B cell (primary cell): ENCODE measurements at places on chromosomes 2 and 18. TPM values are rescaled to one million over a fixed set of nuclear protein-coding genes. Genes with fewer than 3 reads are reported as not detected.

- H3K27me3 ChIP-seq = no peaks in the 10 kb centered on the region
- H3K36me3 ChIP-seq = no peaks in the 10 kb centered on the region
- DNase-seq = no peak
- H3K4me3 ChIP-seq = no peak overlapping the region
- H3K27ac ChIP-seq = no peak overlapping the region
These were observed 19.0 kb downstream of the BIN1 start for GRCh38 chr2:127087791-127088495.

DNA sequence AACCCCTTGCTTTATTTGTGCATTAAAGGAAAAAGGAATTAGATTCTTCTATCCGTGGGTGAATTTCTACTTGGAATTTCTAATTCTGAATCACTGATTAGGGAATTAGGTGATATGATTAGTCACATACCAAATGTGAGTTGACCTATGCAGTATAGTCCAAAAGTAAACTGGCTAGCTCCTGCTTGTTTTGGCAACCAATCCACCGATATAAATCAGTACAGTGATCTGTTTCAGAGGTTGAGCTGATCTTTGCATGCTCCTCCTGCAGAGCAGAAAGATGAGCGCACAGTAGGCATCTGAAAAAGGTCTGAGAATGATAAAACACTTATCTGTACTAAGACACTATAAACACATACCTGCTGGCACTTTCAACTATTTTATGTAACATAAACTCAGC lies 86.6 kb downstream of the LRP1B start:
- no peak overlapping the region for H3K4me3 ChIP-seq
- no peaks in the 10 kb centered on the region for H3K27me3 ChIP-seq
- DNase-seq = no peak
- H3K27ac ChIP-seq = no peak overlapping the region
- H3K36me3 ChIP-seq = no peaks in the 10 kb centered on the region

DNA sequence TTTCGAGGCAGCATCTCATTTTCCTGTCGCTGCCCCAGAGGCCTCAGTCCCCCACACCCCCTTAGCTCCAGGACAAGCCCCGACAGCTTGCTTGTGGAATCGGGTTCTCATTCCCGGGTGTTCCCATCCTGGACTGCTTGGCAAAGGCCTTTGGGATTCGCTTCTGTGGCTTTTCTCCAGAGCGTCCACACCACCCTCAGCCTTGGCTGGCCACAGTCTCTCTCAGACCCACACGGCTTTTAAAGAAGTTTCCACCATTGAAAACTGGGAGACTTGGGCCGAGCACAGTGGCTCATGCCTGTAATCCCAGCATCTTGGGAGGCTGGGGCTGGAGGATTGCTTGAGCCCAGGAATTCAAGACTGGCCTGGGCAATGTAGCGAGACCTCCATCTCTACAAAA lies 2.7 kb downstream of the ESPNL start:
- no peak for DNase-seq
- peaks cover 47% of the 10 kb centered on the region for H3K4me1 ChIP-seq
- no peak overlapping the region for H3K27ac ChIP-seq
- no peaks in the 10 kb centered on the region for H3K36me3 ChIP-seq
- no peak overlapping the region for H3K4me3 ChIP-seq

DNA sequence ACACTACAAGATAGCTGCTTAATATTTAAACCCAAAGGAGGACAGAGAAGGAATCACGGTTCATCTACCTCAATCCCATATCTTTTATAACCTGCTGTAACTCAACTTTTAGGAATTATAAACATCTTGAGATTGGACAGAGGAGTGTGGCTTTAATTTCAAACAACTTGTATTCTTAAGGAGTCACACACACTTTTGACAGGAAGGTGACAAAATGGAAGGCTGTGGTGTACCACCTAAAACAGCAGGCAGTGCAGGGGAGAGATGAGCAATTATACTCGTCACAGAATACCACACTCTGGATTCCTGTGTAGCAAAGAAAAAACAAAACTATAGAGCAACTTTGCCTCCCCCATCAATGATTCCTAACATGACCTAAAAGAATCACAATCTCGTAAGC lies 194.8 kb downstream of the ZEB2 start:
- no peaks in the 10 kb centered on the region for H3K36me3 ChIP-seq
- peak; percentile 22 for DNase-seq
- H3K4me3 ChIP-seq = no peak overlapping the region
- H3K27ac ChIP-seq = no peak overlapping the region
- H3K4me1 ChIP-seq = peaks cover 28% of the 10 kb centered on the region
- H3K27me3 ChIP-seq = no peaks in the 10 kb centered on the region

DNA sequence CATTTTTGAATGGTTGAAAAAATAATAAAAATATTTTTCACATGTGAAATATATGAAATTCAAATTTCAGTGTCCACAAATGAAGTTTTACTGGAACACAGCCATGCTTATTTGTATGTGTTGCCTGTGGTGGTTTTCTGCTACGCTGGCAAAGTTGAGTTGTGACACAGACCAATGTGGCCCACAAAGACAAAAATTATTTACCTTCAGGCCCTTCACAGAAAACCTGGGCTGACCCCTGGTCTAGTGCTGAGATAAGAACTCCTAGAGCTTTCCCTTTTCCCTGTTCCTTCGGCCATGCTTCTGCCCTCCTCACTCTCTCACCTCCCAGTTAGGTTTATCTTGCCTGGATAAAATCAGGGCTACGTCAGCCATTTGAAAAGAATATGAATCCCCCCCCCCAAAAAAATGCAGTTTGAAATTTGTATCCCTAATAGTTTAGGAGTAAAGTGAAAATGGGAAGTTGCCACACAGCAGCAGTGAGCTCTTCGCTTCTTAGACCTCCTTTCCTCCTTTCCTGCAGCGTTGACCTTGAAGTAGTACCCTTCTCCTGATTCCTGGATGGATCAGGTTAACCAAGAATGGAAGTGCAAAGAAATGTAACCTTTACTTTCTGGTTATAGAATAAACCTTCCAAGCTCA lies 91.0 kb downstream of the LIMS1 start:
- H3K4me3 ChIP-seq = no peak overlapping the region
- H3K36me3 ChIP-seq = no peaks in the 10 kb centered on the region
- no peak for DNase-seq
- H3K27ac ChIP-seq = no peak overlapping the region

- H3K36me3 ChIP-seq = no peaks in the 10 kb centered on the region
- no peaks in the 10 kb centered on the region for H3K4me1 ChIP-seq
- DNase-seq = no peak
- H3K4me3 ChIP-seq = no peak overlapping the region
- no peak overlapping the region for H3K27ac ChIP-seq
- H3K27me3 ChIP-seq = no peaks in the 10 kb centered on the region
These were observed 111.4 kb downstream of the EIPR1 start for GRCh38 chr2:3265981-3266924.

GRCh38 chr18:58536202-58536516 lies 92.7 kb downstream of the ALPK2 start:
- no peak overlapping the region for H3K4me3 ChIP-seq
- peaks cover 47% of the 10 kb centered on the region for H3K4me1 ChIP-seq
- H3K36me3 ChIP-seq = no peaks in the 10 kb centered on the region

GRCh38 chr2:153403940-153404339 lies 74.6 kb downstream of the RPRM start:
- no peaks in the 10 kb centered on the region for H3K36me3 ChIP-seq
- no peak for DNase-seq
- no peaks in the 10 kb centered on the region for H3K27me3 ChIP-seq

DNA sequence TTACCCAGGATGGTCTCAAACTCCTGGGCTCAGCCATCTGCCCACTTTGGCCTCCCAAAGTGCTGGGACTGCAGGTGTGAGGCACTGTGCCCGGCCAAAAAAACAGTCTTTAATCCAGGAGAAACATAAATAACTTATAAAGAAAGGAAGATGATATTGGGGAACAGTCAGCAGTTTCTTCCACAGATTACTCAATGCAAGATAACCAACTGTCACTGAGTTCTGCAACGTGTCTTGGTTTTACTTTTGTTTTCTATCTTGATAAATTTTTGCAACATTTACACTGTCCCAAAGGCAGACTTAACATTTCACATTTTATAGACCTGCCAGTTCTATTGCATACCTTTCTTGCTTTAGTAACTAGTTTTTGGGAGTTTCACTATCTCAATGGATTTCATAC lies 71.1 kb downstream of the ANKRD44 start:
- peak overlapping the region; percentile 77 for H3K27ac ChIP-seq
- peak; percentile 35 for DNase-seq
- peak overlapping the region; percentile 30 for H3K4me3 ChIP-seq
- no peaks in the 10 kb centered on the region for H3K27me3 ChIP-seq
- H3K4me1 ChIP-seq = peaks cover 78% of the 10 kb centered on the region
- H3K36me3 ChIP-seq = peaks cover 6% of the 10 kb centered on the region

GRCh38 chr18:34493099-34493544 lies 217.0 kb upstream of the DTNA start:
- H3K27ac ChIP-seq = no peak overlapping the region
- peaks cover 3% of the 10 kb centered on the region for H3K27me3 ChIP-seq
- H3K4me1 ChIP-seq = no peaks in the 10 kb centered on the region
- H3K4me3 ChIP-seq = no peak overlapping the region
- no peak for DNase-seq

GRCh38 chr2:57330447-57330846 lies 716.2 kb upstream of the VRK2 start:
- H3K36me3 ChIP-seq = no peaks in the 10 kb centered on the region
- H3K27me3 ChIP-seq = no peaks in the 10 kb centered on the region
- H3K4me3 ChIP-seq = no peak overlapping the region
- DNase-seq = no peak

DNA sequence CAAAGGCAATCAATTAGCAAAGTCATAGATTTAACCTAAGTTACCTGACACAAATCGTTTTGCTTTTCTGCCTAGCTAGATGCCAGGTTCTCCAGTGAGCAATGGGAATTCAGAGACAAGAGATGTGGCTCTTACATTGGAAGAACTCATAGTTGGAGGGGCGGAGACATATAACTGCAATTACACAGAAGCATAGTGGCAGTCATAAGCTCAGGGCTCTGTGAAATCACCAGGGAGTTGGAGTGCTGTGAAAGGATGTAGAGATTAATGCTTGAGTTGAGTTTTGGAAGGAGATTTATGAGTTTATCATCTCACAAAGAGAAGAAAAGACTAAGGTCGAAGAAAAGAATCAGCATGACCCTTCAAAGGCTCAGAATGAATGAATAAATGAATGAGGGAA lies 457.2 kb upstream of the TRIB2 start:
- no peaks in the 10 kb centered on the region for H3K27me3 ChIP-seq
- H3K4me3 ChIP-seq = no peak overlapping the region
- no peaks in the 10 kb centered on the region for H3K36me3 ChIP-seq
- no peak for DNase-seq
- H3K4me1 ChIP-seq = peaks cover 20% of the 10 kb centered on the region

- no peaks in the 10 kb centered on the region for H3K36me3 ChIP-seq
- no peak for DNase-seq
- no peaks in the 10 kb centered on the region for H3K4me1 ChIP-seq
- peaks cover 25% of the 10 kb centered on the region for H3K27me3 ChIP-seq
- no peak within 1 kb of the TSS for H3K4me3 ChIP-seq
These were observed at the start of gene EFEMP1 for GRCh38 chr2:55923091-55923981. TSS of gene EFEMP1 (minus strand) at chr2:55923782. CDS start at chr2:55922440, 1,342 bp downstream.

DNA sequence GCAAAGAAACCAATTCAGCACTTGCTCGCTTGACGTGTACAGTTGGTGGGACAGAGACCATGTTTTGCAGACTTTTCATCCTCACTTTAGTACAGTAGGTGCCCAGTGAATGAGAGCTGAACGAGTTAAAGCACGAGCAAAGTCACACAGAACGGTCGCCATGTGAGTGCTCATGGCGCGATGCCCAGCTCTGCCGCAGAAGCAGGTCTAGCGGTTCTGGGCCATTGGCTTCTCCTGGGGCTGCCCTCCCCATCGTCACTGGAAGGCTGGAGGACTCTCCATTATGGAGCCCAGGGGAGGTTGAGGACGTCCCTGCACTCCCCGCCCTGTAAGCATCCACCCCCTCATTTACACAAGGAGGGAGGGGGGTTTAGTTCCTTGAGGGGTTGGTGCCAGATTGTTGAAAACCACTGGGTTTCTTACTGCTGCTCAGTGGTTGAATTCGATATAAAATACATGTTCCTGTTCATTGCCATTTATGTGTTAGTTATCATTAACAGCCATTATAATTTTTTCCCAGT lies 24.9 kb downstream of the PTGR3 start:
- no peaks in the 10 kb centered on the region for H3K36me3 ChIP-seq
- H3K27me3 ChIP-seq = peaks cover 11% of the 10 kb centered on the region
- DNase-seq = no peak
- H3K4me1 ChIP-seq = no peaks in the 10 kb centered on the region
- H3K4me3 ChIP-seq = no peak overlapping the region

DNA sequence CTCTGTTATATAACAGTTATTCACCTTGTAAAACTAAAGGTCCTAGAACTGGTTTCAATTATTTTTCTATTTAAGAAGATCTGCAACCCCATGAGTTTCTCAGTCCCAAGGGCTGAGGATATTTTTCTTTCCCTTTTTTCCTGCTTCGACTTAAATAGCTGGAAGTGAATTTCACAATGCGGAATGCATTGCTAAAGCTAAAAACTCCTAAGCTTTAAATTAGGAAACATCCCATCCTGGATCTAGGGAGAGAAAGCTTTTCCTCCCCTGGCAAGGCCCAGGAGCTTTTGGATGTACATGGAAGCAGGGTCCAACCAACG lies 1.4 kb downstream of the RFX8 start:
- H3K4me1 ChIP-seq = peaks cover 14% of the 10 kb centered on the region
- no peak overlapping the region for H3K27ac ChIP-seq
- H3K36me3 ChIP-seq = no peaks in the 10 kb centered on the region

DNA sequence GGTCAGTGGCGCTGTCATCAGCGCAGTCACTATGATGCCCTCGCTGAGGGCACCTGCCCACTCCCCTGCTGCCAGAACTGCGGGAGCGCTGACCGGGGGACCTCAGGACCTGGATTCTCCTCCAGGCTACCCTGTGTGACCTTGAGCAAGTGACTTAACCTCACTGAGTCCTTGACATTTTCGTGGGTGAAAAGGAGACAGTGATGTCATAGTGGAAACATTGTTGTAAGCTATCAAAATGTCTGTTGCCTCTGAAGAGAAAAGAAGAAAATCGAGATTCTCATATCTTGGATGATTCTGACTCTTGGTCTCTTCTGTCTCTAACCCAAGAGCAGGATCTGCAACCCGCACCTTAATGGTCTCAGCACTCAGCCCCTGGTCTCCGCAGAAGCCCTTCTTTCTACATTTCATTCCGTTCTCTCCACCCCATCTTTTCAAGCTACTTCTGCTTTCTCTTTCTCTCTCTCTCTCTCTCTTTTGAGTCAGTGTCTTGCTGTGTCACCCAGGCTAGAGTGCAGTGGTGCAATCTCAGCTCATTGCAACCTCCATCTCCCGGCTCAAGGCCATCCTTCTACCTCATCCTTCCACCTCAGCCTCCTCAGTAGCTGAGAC lies 978 bp upstream of the TUBA4A start:
- peak overlapping the region; percentile 97 for H3K4me3 ChIP-seq
- peaks cover 20% of the 10 kb centered on the region for H3K36me3 ChIP-seq
- DNase-seq = peak; percentile 79
- peak overlapping the region; percentile 94 for H3K27ac ChIP-seq
- no peaks in the 10 kb centered on the region for H3K27me3 ChIP-seq

- H3K27ac ChIP-seq = no peak overlapping the region
- H3K4me1 ChIP-seq = no peaks in the 10 kb centered on the region
- no peaks in the 10 kb centered on the region for H3K27me3 ChIP-seq
- DNase-seq = no peak
- no peak overlapping the region for H3K4me3 ChIP-seq
These were observed 53.4 kb downstream of the ATIC start for GRCh38 chr2:215365184-215365658.

- H3K27me3 ChIP-seq = no peaks in the 10 kb centered on the region
- no peaks in the 10 kb centered on the region for H3K4me1 ChIP-seq
- H3K36me3 ChIP-seq = no peaks in the 10 kb centered on the region
- H3K4me3 ChIP-seq = no peak overlapping the region
- H3K27ac ChIP-seq = no peak overlapping the region
These were observed 229.9 kb upstream of the RAB12 start for GRCh38 chr18:8379187-8379941.

DTNA gene
- not detected in 2 replicates for total RNA-seq

COLEC12 gene
- total RNA-seq = not detected in 2 replicates

OTX1 gene
- total RNA-seq = not detected in 2 replicates

ANKRD30BL gene
- total RNA-seq = not detected in 2 replicates

APOB gene
- total RNA-seq = 0.12 TPM in 1 of 2 replicates, not detected in the other

UCN gene
- 2.7 and 3.6 TPM in 2 replicates for total RNA-seq

TMEM198 gene
- total RNA-seq = 0.39 TPM in 1 of 2 replicates, not detected in the other

NCK2 gene
- 64.2 and 71.6 TPM in 2 replicates for total RNA-seq
